ENCODE measurements at places on chromosomes 11 and 22.

DNA sequence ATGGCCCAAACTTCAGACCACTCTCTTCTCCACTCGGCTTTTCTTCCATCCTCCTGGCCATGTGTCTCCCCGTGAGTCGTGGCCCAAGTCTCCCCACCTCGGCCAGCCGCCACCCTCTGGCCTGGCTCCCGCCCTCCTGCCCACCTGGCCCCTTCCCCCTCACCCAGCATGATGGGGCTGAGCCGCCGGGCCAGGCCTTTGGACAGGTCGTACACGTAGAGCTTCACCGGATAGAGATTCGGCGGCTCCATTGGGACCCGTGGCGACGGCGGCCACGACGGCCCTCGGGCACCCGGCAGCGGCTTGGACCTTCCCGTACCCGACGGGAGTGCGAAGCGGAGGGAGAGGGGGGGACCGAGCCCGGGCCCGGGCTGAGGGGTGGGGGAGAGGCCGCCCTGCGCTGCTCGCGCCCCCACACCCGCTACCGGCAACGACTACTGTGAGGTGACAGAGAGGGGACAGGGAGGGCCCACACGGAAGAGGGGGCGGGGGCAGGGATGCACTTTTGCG lies at the start of gene DESI1:
DESI1 (minus strand) TSS at position 455 of the 510 bp plus-strand sequence; CDS start at position 251, 204 bp downstream.
- no peak for DNase-seq

- no peak for DNase-seq
Observed at GRCh38 chr11:128098781-128099180, 488.6 kb downstream of the ETS1 start.

DNA sequence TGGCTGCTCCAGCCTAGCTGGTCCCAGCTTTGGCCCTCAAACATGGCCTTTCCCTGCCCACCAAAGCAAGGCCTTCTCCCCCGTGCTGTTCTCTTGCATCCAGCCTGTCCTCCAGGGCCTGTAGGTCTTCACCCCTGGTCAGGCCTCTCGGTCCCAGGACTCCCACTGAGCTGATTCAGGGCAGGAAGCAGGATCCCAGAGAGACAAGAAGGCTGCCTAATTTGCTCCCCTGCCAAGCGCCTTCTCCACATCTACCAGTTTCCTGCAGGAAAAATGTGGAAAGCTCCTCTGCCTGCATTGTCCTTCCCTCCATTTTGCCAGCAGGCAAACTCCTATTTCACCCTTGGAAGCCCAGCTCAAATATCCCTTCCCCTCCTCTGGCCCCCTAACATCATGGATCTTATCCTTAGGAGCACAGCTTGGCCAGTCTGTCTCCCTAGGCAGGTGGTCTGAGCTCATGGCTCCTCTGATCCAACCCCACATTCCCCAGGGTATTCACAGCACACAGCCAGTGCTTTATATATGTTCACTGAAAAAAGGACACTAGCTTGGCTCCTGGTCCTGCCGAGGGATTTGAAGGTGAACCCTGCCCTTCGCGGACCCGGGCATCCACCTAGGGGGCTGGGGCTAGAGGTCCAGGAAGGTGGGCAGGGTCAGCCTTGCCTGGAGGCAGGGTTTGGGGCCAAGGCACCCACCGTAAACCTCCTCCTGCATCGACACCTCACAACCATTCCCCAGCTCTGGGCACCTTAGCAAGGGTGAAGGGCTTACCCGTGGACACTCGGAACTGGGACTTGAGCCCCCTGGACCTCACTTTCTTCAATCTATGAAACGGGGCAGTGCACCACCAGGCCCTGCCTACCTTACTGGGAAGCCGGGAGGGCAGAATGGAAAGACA lies 968 bp downstream of the RHBDD3 start:
- DNase-seq = no peak

DNA sequence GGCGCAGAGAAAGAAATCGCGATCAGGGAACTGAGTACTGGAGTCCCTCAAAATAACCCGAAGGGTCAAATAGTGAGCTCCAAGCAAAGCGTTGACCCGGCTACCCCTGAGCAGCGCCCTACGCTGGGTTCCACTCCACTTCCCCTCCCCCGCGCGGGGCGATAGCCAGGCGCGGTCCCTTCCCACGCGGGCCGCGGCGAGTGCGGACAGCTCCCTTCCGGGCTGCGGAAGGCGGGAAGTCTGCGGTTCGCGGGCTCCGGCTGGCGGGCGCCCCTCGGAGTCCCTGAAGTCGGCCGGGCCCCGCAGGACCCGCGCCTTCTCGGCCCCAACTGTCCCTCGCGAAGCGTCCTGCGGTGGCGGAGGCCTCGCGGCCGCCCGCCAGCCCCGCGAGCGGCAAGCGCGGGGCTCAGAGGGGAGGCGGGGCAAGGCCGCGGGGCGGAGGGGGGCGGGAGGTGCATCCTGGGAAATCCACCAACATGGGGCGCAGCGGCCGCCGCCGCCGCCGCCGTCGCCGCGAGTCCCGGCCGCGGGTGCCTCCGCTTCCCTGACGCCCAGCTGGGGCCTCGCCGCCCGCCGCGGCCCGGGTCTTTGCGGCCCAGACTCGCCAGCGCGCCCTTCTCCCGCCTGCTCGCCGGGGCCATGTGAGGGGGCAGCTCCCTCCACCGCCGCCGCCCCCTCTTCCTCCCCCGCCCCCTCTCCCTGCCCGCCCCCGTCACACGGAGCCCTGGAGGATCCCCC lies at the start of gene QSER1:
QSER1 (plus strand) TSS at position 457 of the 738 bp plus-strand sequence. CDS start 315 bp downstream, outside the sequence.
- no peak for DNase-seq

DNA sequence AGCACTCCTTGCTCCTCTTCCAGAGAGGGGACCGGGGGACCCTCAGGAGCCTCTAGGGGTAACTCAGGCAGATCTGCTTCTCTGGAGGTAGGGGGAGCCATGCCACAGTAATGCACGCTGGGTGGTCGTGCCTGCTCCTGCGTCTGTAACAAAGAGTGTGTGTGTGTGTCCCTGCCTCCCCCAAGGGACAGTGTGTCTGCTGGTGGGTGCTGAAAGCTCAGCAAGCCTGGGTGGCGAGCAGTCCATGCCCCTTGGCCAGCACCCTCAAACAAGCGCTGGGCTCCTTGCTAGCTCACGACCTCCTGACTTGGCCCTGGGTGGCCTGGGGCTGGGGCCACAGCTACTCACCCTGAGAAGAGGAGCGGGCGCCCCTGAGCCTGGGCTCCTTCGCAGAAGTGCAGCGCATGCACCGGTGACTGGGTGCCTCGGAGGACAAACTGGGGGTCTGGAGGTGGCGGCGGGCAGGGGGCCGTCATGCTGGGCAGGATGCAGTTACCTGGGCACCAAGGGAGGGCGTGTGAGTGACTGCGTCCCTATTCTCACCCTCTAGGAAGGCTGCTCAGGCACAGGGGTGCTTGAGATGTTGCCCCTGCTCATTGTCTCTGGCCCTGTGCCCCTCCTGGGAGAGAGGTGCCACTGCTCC lies 33.7 kb downstream of the GNB1L start:
- DNase-seq = no peak

- DNase-seq = no peak
Observed at GRCh38 chr11:65589444-65590239, 6.0 kb downstream of the KCNK7 start.

GRCh38 chr11:128827191-128827893 lies 39.8 kb downstream of the KCNJ1 start:
- DNase-seq = no peak

DNA sequence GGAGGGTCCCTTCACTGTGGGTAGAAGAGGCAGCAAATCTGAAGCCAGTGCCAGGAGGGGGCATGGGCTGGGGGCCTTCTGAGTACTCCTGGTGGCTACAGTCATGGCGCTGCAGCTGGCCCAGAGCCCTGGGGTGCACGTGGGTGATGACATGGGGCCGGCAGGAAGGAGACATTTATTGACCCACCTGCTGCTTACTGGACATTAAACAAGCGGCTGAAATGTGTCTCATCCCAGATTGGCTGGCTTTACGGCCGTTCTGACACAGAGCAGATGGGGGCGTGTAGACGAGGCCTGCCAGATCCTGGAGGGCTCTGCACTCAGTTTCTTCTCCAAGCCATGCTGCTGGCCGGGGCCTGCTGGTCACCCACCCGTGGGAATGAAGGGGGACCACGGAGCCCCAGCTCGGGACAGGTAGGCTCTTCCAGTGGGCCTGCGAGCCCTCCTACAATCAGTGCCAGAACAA lies 906.9 kb downstream of the BRD1 start:
- DNase-seq = no peak
